Activated CD4-positive, alpha-beta memory T cell treated with anti-CD3 and anti-CD28 coated beads, Interleukin-2, amount 10 ng/mL, durations not matched to agents 7 days and 5 days (primary cell): ENCODE measurements at places on chromosomes 3 and 15. TPM values are rescaled to one million over a fixed set of nuclear protein-coding genes. Genes with fewer than 3 reads are reported as not detected.

GRCh38 chr15:98753726-98754656 lies 105.7 kb downstream of the IGF1R start:
- no peaks in the 10 kb centered on the region for H3K4me1 ChIP-seq
- H3K27me3 ChIP-seq: no peaks in the 10 kb centered on the region
- no peak overlapping the region for H3K4me3 ChIP-seq

DNA sequence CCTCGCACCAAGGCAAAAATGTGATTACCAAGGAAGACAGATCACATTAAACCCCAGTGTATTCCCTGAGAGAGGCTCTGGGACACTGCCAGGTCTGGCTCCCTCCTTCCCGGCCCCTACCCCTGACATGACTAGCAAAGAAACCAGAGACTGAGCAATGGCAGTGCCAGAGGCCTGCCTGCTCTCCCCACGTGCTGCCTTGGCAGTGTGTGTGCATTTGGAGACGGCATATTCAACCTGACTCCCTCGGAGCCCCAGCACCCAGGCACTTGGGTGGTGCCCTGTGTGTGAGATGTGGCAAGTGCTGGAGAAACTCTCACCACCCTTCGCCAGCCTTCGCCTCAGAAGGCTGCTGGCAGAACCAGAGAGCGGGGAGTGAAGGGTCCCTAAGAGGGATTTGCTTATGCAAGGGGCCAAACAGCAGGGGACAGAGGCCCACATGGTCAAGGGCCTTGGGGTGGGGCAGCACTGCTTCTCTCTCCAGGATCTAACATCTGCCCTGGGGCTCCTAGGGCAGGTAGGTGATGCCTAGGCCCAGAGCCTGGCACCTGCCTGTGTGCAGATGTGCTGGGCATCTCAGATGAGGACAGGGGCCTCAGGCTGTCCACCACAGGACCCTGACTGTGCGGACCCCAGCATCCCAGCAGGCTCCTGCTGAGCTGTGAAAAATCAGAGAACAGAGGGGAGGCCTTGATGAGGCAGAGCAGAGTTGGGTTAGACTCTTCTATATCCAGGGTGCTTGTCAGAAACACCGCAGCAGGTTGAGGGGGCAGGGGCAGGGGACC lies 23.6 kb upstream of the PLXNA1 start:
- no peak for DNase-seq
- no peaks in the 10 kb centered on the region for H3K27me3 ChIP-seq
- no peaks in the 10 kb centered on the region for H3K4me1 ChIP-seq
- no peaks in the 10 kb centered on the region for H3K36me3 ChIP-seq

ARMC8 gene
- total RNA-seq: 44.0 TPM

KIF15 gene
- total RNA-seq: 53.2 TPM

INSYN1 gene
- total RNA-seq: not detected

NAALADL2 gene
- total RNA-seq: not detected
